ENCODE measurements at places on chromosomes 5 and 9.

GRCh38 chr5:133814152-133814551 lies 154.3 kb downstream of the C5orf15 start:
- no peak for DNase-seq

DNA sequence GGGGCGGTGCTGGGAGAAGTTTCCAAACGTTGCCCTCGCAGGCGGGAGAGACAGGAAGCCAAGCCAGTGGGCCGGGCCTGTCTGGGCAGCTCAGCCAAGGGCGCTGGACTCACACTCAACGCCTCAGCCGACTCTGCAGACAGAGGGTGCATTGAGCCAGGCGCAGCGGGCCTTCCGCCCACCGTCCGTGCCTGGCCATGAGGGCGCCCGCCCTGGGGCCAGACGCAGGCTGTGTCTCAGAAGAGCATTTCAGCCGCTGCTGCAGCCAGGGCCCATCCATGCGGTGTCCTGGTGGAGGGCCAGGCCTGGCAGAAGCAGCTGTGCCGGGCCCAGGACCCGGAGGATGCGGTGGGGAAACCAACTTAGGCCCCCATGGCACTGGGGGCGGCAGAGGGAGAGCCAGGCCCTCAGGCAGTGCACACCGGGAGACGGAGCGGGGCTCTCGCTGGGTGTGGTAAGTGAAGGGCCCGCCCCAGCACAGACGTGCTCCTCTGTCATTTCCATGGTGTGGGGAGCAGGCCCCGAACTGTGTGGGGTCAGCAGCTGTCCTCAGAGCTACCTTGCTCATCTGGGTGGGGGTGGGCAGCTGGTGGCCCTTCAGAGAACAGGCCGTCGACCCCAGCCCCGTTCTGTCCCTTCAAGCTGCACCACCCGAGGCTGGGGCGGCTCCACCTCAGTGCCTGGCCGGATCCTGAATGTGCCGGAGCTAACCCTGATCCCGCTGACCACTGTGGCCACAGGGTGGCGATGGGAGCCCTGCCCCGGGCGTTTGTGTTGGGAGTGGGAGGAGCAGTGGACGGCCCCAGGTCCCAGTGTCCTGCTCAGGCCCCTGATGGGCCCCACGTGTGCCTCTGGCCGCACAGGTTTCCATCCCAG lies 18.0 kb downstream of the DNLZ start:
- no peak for DNase-seq

DNA sequence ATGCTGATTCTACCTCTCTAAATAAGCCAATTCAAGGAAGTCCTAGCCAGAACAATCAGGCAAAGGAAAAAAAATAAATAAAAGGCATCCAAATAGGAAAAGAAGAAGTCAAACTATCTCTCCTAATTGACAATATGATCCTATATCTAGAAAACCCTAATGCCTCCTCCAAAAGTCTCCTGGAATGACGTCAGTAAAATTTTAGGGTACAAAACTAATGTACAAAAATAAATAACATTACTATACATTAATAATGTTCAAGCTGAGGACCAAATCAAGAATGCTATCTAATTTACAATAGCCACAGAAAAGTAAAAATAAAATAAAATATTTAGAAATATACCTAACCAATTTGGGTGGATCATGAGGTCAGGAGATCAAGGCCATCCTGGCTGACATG lies 33.8 kb upstream of the C6 start:
- no peak for DNase-seq

- no peak for DNase-seq
Observed at GRCh38 chr5:133412661-133413060, 199.7 kb downstream of the FSTL4 start.

- DNase-seq = no peak
Observed at GRCh38 chr9:83708515-83709158, 879 bp upstream of the UBQLN1 start.

GRCh38 chr9:117827456-117827855 lies 123.3 kb downstream of the TLR4 start:
- DNase-seq = no peak

GRCh38 chr9:22214021-22214420 lies 204.9 kb upstream of the CDKN2B start:
- DNase-seq = no peak

- DNase-seq = no peak
Observed at GRCh38 chr9:8850914-8851313, 1051.3 kb upstream of the DMAC1 start.

DNA sequence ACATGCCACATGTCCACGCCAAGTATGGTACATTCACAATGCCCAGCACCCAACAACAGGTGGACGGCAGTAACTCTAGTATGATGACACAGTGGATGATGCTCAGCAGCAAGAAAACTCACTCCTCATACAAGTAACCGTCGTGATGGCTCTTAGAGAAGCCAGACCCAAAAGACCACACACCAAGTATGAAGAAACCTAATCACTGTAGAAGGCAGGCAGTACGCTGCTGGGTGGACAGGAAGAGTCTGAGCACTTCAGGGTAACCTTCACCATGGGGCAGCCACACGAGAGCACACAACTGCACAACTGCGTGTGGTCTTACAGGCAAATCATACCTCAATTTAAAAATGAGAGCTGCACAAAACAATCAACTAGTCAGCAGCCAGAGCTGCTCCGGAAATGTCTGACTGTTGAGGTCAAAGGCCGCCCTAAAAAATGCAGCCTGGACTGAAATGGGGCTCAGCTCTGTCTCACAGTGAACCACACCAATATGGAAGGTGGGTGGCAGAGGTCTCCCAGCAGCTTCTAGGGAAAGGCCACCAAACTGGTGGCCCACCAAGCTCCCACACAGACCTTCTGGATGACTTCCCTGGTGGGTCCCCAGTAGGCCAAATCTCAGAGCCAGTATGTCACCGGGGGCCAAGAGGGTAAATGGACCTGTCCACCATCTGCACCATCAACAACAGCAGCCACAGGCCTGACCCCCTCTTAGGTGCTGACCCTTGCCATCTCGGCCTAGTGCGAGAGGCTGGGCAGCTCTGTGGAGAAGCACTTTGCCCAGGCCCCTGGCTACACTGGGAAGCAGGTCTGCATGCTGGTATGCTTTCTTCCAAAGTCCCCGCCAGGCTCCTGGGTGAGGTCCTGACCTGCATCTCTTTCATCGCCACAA lies 17.8 kb downstream of the BICD2 start:
- DNase-seq = no peak

GRCh38 chr5:174291-174600 lies 17.0 kb upstream of the LRRC14B start:
- DNase-seq = no peak

DNA sequence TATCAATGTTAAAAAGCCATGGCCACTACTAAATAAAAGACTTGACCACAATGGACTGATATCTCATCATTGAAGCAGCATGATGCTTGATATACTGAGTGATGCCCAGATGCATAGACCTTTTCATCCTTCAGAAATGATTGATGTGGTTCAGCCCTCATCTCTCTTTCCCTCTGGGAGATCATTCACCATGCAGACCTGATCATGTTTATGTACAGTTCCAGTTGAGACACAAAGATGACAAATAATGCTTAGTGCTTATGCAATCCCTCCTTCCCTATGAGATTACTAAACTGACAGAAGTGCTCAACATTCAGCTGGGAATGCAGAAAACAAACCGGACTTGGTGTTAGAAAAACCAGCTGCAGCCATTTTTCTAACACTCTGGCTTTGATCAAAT lies 91.9 kb upstream of the TLR4 start:
- DNase-seq = no peak

DNA sequence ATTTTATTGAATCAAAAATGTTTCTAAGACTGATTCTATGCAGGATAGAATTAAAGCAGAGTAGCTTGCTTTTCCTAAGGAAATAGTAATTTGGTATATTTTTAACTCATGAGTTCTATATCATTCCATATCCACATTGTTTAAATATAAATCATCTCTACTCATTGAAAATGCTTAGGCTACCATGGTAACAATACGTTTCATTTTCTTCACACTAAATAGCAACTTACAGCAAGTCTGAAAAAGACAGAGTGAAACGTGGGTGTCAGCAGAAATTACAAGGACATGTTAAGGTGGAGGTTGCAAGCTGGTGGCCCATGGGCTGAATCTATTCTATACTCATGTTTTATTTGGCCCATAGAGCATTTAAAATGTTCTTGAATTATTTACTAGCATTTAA lies 487.9 kb downstream of the ARHGEF28 start:
- DNase-seq = no peak

GRCh38 chr5:93151896-93152295 lies 429.1 kb downstream of the NR2F1-AS1 start:
- DNase-seq = no peak

- DNase-seq = peak; percentile 16
Observed at GRCh38 chr5:72013766-72014624, 93.3 kb upstream of the MAP1B start.
